ENCODE measurements at places on chromosomes 4 and X.

DNA sequence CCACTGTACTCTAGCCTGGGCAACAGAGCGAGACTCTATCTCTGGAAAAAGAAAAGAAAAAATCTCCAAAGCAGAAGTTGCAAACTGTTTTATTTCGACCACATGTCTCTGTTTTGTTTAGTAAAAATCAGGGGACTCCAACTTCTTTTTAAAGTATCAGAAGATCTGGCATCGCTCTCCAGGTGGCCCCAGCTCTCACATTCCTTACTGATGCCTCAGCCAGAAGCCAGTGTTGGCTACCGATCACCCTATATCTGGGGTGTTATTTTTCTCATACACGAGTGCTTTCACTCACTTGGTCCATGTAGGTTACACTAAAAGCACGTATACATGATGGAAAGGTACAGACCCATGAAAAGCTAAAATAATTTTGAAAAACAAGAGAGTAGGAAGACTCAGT, 8.3 kb downstream of the MPP1 start:
- DNase-seq = no peak

- DNase-seq = no peak
Observed at GRCh38 chrX:118802857-118803256, 20.8 kb upstream of the ZCCHC12 start.

- DNase-seq = no peak
Observed at GRCh38 chr4:169418846-169419245, 148.1 kb upstream of the SH3RF1 start.

GRCh38 chrX:97995834-97996233, 1112.1 kb downstream of the RPA4 start:
- no peak for DNase-seq

DNA sequence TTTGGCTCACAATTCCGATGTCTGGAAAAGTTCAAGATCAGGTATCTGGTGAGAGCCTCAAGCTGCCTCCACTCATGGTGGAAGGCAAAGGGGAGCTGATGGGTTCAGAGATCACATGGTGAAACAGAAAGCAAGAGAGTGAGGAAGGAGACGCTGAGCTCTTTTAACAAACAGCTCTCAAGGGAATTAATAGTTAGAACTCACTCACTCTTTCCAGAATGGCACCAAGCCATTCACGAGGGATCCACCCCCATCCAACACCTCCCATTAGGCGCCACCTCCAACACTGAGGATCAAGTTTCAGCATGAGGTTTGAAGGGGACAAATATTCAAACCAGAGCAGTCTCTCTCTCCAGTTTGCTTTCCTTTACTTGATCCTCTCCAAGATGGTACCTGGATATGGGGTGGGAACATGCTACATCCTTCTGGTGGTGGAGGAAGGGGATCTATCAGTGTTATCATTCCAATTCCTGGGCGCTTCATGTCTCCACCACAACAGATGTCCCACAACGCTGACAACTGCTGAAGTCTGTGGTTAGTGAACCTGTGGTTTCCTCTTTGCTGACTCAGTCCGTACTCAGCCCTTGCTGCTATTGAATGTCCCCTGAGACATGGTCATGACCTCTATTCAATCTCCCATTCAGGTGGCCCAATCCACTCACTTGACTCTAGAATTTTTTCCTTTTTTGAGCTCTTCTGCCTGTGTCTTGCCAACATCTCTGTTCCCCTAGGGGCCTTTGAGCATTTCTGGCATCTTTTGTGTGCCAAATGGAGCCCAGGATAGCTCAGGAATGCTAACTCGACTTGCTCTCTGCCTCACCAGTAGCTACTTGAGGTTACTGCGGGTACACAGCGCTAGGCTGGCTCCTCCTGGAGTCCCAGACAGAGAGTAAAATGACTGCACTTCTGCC, 395.2 kb downstream of the MID1IP1 start:
- no peak for DNase-seq

DNA sequence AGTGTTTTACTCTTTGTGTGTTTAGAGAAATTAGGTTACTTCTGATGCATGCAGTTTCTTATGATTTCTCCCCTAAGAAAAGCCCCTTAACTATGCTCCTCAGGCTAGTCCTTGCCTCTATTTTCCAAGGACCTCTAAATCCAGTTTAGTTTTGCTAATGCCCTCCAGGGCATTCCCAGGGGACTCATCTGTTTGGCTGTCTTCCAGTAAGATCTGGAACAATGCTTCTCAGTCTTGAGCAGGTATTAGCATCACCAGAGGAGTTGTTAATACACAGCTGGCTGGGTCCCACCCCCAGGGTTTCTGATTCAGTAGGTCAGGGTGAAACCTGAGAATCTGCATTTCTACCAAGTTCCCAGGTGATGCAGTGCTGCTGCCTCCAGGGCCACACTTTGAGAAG, 56.9 kb downstream of the OTC start:
- no peak for DNase-seq

DNA sequence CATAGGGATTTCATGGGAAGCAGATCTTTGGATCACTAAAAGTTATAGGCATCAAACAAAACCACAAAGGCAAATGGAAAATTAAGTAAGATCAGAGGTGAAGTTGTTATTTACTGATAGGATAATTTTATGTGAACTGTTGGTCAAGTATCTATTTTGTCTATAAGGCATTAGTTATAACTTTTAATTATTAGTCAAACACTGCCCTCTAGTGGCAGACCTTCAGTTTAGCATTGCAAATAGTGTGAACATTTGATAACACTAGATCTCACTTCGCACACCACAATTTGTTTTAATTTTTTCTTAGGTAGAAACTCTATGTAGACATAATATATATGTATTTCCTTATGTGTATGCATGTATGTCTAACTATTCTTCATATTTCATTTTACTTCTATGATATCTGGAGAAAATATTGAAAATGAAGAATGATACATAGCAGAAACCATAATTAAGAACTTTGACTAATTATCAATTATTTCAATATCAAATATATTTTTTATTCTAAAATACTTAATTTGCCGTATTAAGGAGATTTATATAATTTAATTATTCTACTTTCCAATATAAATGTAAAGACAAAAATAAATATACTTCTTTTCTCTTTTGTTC, 214.5 kb upstream of the TACR3 start:
- DNase-seq = no peak

DNA sequence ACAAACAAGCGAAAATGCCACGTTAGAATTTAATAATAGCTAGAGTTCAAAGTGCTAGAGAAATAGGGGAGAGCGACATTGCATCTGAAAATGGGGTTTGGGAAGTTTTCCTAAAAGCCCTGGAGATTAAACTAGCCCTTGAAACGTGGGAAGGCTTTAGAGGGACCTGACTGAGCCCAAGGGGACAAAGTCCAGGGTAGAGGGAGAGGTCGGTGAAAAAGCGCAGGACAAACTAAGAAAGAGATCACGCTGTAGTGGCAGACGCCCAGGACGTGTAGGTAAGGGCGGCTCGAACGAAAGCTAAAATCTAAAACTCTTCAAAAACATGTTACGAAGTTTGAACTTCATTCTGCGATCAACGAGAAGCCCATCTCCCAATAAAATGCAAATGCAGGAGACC, 1.1 kb upstream of the ATP11C start:
- DNase-seq = no peak

- DNase-seq = no peak
Observed at GRCh38 chr4:38703635-38704034, 39.6 kb downstream of the KLF3 start.

DNA sequence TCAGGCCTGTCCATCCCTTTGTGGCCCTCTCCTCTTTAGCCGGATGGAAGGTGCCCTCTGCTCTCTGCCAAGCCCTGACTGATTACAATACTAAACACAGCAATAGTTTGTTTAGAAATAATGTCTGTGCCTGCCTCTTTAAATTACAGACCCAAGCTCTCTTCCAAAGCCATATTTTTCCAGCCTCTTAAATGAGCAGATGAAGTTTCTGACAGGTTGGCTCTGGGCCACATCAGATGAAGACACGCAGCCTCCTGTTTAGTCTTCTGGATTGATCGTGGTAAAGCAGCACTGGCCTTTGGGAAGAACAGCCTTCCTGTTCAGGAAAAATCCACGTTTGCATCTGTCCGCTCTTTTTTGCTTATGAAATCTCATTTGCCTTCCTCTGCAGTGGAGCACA, 133.6 kb downstream of the CPE start:
- no peak for DNase-seq

GRCh38 chr4:176498617-176499256, 179.0 kb downstream of the SPCS3 start:
- DNase-seq = no peak

GRCh38 chrX:133846311-133846710, 139.1 kb downstream of the GPC3 start:
- no peak for DNase-seq

GRCh38 chr4:71406459-71406963, 67.7 kb downstream of the SLC4A4 start:
- DNase-seq = no peak

GRCh38 chr4:82886147-82886942, 4.6 kb downstream of the SEC31A start:
- DNase-seq = no peak

DNA sequence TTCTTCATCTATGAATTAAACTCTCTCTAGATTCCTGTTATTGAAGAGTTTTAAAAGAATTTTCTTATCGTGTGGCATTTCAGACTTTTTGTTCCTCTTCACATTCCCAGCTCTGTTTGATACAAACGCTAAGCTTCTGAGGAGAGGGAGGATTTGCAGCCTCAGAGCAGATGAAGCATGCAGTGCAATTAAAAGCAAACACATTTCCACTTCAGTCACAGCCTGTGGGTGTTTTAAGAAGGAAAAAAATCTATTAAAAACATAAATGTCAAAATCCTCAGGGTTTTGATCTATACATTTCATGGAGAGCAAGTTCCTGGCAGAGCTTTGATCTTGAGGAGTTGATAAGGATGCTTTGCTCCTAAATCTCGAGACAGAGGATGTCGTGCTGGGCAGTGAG, 442.4 kb upstream of the BOD1L1 start:
- no peak for DNase-seq

GRCh38 chr4:188778905-188779304, 639.7 kb downstream of the TRIML1 start:
- DNase-seq = no peak

DNA sequence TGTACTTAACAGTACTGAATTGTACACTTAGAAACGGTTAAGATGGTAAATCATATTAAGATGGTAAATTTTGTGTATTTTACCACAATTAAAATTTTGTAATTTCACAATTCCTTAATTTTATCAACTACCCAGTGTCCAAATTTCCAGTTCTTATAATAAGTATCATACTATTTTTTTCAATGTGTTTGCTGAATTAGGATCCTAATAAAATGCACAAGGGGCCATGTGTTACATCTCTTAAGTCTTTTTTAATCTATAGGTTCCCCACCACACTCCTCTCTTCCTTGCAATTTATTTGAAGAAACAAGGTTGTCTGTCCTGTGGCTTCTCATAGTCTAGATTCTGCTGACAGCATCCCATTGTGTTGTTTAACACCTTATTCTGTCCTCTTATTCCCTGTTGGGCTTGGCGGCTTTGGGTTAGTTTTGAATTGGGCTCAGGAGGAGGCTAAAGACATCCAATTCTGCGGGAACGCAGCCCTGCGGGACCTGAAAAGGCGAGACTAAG, 533 bp upstream of the SYAP1 start:
- no peak for DNase-seq

DNA sequence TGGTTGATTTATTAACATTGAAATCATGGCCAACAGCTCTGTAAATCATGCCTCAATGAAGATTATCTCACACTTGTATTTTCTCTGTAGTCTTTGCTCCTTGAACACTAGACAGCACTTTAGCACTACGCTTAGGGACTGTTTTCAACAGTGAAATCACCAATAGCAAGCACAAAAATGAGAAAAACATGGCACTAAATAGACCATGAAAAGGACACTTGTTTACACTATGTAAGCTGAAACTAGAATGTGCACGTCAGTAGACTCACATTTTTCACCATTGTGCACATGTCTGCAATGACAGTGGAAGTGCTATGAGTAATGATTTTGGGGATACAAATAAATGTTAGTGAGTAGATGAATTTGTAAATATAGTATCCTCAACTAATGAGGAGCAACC, 3.1 kb downstream of the BMP2K start:
- no peak for DNase-seq

- DNase-seq = no peak
Observed at GRCh38 chrX:7446815-7447214, 298.9 kb upstream of the PUDP start.

GRCh38 chrX:112190646-112191045, 108.1 kb upstream of the TRPC5 start:
- no peak for DNase-seq

DNA sequence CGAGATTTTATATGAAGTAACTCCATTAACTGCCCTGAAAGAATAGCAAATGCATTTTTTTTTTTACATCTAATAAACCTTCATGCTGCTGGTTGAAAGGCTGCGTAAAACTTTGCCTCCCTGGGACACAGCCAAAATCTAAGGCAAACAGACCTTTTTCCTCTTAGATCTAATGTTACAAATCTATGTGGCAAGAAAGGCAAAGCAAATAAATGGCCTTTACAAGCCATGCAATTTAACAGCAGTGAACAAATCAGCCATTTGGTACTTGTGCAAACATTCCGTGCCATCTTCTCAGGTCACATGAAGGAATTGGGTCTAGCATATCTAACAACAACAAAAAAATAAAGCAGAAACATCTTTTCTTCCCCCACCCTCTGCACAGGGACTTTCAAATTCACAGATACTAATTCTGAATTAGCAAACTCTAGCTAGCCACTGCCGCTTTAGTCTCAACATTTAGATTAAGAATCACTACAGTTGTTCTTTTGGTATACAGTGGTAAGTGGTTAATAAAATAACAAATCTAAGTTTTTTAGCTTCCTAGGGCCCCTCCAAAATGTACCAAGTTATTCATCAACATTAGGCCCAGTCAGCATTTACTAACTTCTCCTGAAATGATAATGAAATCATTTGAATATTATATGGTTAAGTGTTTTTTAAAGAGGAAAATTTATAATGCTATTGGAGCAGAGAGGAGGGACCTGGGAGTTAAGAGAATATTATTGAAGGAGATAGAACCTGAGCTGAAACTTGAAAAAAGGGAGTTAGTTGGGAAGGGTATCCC, 593.8 kb downstream of the SMARCA1 start:
- DNase-seq = no peak

- DNase-seq = no peak
Observed at GRCh38 chr4:8913858-8914460, 42.3 kb upstream of the HMX1 start.

GRCh38 chr4:106650701-106651100, 282.1 kb upstream of the GIMD1 start:
- no peak for DNase-seq

DNA sequence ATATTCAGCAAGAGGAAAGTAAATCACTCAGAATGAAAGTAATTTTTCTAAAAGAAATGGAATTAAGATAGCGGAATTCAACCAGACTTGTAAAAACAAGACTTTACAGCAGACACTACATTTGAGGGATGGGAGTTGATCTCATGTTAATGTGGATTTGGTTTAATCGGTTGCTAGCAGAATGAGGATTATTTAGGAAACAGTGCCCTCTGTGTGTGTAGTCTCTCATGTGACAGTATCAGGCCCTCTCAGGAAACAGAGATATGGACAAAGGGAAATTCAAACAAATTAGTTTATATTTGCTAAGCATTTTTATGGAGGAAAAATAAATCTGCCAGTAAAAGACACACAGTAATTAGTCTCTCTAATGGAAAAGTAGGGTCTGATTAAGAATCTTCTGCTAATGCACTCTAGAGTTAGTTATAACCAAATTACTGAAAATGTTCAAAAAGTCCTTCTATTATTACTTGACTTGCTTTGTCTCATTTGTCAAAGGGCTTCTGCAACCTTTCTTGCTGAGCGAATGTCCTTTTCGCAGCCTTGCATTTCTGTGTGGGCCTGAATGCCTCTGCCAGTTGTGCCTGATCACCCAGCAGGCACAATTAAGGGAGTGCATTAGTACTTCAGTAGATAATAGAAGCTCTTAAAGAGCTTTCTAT, 1282.3 kb upstream of the TENM3 start:
- DNase-seq = no peak

- DNase-seq = no peak
Observed at GRCh38 chr4:7383266-7383665, 51.5 kb downstream of the PSAPL1 start.
